ENCODE measurements at places on chromosomes 5 and 9. TPM values are rescaled to one million over a fixed set of nuclear protein-coding genes. Genes with fewer than 3 reads are reported as not detected.

TRIM36 gene
- 4.9 TPM for total RNA-seq

SHC3 gene
- total RNA-seq: 0.30 TPM

DNA sequence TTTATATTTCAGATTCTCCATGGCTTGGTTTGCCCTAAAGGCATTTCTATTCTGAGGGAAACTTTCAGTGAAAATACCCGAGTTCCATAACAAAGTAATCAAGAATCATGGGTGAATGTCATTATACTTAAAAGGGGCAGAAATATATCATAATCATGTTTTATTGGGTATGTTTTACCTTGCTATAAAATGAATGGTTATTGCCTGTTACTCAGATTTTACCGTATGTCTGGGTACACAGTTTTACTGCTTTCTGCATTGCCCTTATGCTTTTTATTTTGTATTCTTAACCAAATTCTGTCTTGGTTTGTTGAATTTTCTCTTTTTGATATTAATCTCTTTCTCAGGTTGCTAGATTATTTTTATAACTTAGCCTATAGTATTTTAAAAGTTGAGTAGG is 2.5 kb downstream of the GPR151 start:
- no peaks in the 10 kb centered on the region for H3K36me3 ChIP-seq
- H3K27ac ChIP-seq: no peak overlapping the region
- no peaks in the 10 kb centered on the region for H3K4me1 ChIP-seq
- H3K4me3 ChIP-seq: no peak overlapping the region
- no peaks in the 10 kb centered on the region for H3K27me3 ChIP-seq

GRCh38 chr5:149485655-149486615 is 65.3 kb downstream of the CSNK1A1 start:
- H3K27ac ChIP-seq: peak overlapping the region; percentile 9
- peaks cover 14% of the 10 kb centered on the region for H3K4me1 ChIP-seq
- DNase-seq: no peak
- H3K27me3 ChIP-seq: no peaks in the 10 kb centered on the region

GRCh38 chr5:133403741-133404364 is 208.5 kb downstream of the FSTL4 start:
- no peaks in the 10 kb centered on the region for H3K4me1 ChIP-seq
- no peak overlapping the region for H3K27ac ChIP-seq
- no peaks in the 10 kb centered on the region for H3K36me3 ChIP-seq
- H3K4me3 ChIP-seq: no peak overlapping the region

DNA sequence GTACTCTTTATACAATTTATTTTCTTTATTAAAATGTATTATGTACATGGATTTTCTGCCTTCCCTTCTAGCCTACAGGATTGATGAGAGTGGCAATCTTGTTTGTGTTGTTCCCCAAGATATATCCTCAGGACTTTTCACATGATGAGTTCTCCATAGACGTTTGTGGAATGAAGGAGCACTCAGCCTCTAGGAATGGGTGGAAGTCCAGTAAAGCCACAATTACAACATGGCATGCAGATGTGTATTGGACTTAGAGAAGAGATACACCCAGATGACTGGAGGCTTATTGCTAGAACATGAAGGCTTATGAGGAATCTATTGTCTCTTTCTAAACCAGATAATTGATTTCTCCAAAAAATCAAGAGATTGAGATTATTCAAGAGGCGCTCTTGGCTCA is 8.2 kb upstream of the DOCK2 start:
- no peaks in the 10 kb centered on the region for H3K36me3 ChIP-seq
- no peak overlapping the region for H3K4me3 ChIP-seq
- DNase-seq: no peak
- no peak overlapping the region for H3K27ac ChIP-seq
- H3K27me3 ChIP-seq: no peaks in the 10 kb centered on the region
- no peaks in the 10 kb centered on the region for H3K4me1 ChIP-seq

DNA sequence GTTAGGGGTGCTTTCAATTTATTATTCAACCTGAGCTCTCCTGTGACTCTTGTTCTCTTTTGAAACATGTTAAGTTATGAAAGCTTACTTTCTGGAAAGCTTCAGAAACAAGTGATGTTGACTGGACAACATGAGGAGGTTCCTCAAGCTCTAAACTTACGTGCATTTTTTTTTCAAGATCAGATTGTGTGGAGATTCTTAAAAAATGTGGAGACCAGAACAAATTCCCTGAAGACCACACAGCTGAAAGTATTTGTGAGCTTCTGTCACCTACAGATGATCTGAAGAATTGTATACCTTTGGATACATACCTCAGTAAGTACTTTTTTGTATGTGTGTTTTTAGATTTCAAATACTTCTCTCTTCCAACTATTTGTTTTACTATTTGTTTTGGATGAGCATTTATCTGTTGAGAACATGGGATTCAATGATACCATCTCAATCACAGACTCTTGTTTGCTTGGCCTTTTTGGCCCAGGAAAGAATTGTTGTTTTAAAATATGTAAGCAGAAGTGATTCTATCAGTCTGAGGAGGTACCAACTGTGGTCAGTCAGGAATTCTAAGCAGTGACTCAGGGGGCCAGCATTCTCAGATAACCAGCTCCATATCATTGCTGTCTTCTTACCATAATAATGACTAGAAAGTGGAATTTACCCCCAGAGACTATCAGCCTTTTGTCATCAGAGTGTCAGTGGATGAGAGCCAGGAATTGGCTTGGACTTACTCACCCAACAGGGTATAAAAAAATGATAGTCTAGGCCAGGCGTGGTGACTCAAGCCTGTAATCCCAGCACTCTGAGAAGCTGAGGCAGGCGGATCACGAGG is 34.4 kb upstream of the GLIPR2 start:
- no peak overlapping the region for H3K27ac ChIP-seq
- no peaks in the 10 kb centered on the region for H3K27me3 ChIP-seq
- no peak for DNase-seq

DNA sequence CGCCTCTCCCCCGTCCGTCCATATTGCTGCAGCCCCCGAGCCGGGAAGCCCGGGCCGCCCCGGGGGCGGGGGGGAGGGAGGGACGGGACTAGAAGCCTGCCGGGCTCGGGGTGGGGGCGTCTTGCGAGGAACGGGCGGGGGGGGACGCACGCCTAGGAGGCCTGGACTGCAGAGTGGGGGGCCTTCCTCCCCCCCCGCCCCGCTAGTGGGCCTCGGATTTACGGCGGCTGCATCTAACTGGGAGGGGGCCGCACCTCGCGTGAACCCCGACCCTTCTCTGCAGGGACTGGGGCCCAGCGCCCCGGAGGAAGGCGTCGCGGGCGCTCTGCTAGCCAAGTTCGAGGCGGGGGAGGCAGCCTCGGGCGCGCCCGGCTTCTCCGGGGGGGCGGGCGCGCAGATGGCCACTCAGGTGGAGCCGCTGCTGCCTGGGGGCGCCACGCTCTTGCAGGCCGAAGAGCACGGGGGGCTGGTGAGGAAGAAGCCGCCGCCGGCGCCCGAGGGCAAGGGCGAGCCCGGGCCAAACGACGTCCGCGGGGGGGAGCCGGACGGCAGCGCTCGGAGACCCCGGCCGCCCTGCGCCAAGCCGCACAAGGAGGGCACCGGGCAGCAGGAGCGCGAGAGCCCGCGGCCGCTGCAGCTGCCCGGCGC is at the start of gene LARP1:
Gene LARP1, plus strand, starts transcription at position 17 of the 648 bp plus-strand sequence. Its CDS starts 381 bp downstream, at position 398.
- H3K36me3 ChIP-seq: no peaks in the 10 kb centered on the region
- peaks cover 9% of the 10 kb centered on the region for H3K4me1 ChIP-seq
- peak; percentile 77 for DNase-seq
- peak within 1 kb of the TSS; percentile 99 for H3K4me3 ChIP-seq

DNA sequence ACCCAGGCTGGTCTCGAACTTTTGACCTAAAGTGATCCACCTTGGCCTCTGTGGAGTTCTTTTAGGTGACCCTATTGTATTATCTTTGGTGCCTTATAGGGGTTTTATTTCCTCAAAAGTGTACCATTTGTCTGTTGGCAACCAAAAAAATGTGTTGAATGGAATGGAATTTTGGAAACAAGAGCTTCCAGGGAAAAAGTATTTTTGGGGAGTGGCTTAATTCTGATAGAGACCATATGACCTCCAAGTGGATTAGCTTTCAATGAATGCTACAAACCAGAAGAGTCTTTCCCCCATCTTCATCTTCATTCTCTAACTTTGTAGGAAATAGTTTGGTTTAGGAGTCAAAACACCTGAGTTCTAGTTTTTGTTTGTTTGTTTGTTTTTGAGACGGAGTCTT is 3.4 kb upstream of the OGN start:
- H3K27me3 ChIP-seq: no peaks in the 10 kb centered on the region
- H3K36me3 ChIP-seq: no peaks in the 10 kb centered on the region
- H3K4me3 ChIP-seq: no peak overlapping the region

Data from ovary (tissue), 10 donors.